ENCODE measurements at places on chromosomes 2 and 18.
A peak's percentile ranks its signal among the peaks of the same experiment; 100 is the strongest.

- no peak overlapping the region for H3K27ac ChIP-seq
- peaks cover 55% of the 10 kb centered on the region for H3K4me1 ChIP-seq
- H3K36me3 ChIP-seq = no peaks in the 10 kb centered on the region
- H3K27me3 ChIP-seq = no peaks in the 10 kb centered on the region
- H3K4me3 ChIP-seq = no peak overlapping the region
- DNase-seq = no peak
These were observed 6.5 kb downstream of the SH3BP4 start for GRCh38 chr2:234958311-234958710.

DNA sequence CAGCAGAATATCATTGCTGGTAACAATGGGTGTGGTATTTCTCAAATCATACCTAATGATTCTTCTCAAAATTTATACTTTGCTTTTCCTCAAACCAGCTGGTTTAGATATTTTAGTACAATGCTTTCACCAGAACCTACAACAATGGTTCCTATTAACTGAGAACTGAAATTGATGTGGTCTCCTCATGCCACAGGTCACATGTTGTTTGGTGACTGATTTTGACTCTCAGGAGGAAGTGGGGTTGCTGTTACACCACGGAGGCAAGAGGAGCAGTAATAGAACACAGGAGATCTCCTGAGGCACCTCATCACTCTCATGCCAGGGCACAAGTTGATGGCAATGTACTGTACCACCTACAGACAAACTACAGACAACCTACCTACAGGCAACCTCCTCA lies 3.0 kb upstream of the CEP68 start:
- H3K4me3 ChIP-seq = no peak overlapping the region
- no peaks in the 10 kb centered on the region for H3K36me3 ChIP-seq
- H3K27ac ChIP-seq = no peak overlapping the region
- DNase-seq = peak; percentile 88
- peaks cover 51% of the 10 kb centered on the region for H3K4me1 ChIP-seq
- no peaks in the 10 kb centered on the region for H3K27me3 ChIP-seq

DNA sequence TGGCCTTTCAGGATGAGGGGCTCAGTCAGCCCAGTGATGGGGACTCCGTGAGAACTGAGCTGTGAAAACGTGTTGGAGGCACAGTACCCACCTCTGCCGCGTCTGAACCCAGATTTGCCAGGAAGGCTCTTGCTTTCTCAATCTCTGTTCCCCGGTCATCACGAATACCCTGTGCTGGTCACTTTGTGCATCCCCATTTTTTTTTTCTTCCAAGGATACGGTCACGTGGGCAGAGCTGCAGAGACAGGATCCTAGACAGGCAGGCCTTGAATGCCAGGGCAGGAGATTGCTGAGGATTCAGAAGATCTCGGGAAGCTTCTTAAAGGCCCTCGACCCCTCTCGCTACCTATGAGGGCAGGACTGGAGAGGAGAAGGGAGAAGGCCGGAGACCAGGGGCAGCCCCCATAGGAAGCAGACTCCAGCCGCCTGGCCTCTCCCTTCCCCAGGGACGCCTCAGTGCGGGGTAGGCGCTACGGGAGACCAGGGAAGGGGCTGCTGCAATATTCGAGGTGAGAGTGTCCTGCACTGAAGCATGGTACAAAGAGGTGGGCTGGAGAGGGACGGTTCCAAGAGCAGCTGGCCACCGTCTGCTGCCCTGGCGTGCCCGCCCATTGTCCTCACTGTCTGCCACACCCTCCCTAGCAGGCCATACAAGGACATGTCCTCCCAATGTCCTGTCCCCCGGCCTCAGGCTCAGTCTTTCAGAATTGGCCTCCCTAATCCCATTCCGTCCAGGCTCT lies 29.0 kb upstream of the TAF1B start:
- H3K27me3 ChIP-seq = no peaks in the 10 kb centered on the region
- DNase-seq = no peak
- H3K27ac ChIP-seq = no peak overlapping the region
- H3K4me3 ChIP-seq = no peak overlapping the region
- no peaks in the 10 kb centered on the region for H3K4me1 ChIP-seq

GRCh38 chr2:217864963-217865772 lies 137.6 kb downstream of the TNS1 start:
- DNase-seq = peak; percentile 53
- no peaks in the 10 kb centered on the region for H3K4me1 ChIP-seq
- H3K4me3 ChIP-seq = no peak overlapping the region
- H3K27me3 ChIP-seq = no peaks in the 10 kb centered on the region

DNA sequence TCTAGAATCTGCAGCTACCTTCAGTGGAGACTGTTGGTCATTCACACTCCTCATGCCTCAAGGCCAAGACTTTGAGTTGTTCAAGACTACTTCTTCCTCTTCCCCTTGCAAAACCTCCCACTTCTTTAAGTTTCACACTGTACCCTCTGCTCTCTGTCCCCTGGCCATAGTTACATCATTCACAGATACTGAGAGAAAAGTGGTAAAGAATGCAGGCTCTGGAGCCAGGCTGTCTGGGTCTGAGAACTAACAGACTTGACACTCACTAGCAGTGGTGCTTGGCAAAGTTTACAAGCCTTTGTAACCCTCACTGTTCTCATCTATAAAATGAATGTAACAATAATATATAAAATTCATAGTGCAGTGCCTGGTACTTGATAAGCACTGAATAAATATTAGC lies 61.8 kb downstream of the CDH20 start:
- no peaks in the 10 kb centered on the region for H3K27me3 ChIP-seq
- H3K4me1 ChIP-seq = no peaks in the 10 kb centered on the region
- H3K27ac ChIP-seq = no peak overlapping the region
- no peak overlapping the region for H3K4me3 ChIP-seq
- no peak for DNase-seq

- H3K4me3 ChIP-seq = no peak overlapping the region
- no peaks in the 10 kb centered on the region for H3K4me1 ChIP-seq
- peaks cover 25% of the 10 kb centered on the region for H3K36me3 ChIP-seq
- no peak for DNase-seq
- H3K27ac ChIP-seq = no peak overlapping the region
- H3K27me3 ChIP-seq = no peaks in the 10 kb centered on the region
These were observed 29.4 kb downstream of the SH3YL1 start for GRCh38 chr2:234421-234820.

GRCh38 chr2:105256431-105257047 lies 15.0 kb downstream of the GPR45 start:
- H3K27ac ChIP-seq = no peak overlapping the region
- no peaks in the 10 kb centered on the region for H3K36me3 ChIP-seq
- DNase-seq = no peak
- H3K27me3 ChIP-seq = no peaks in the 10 kb centered on the region

- no peaks in the 10 kb centered on the region for H3K36me3 ChIP-seq
- H3K4me3 ChIP-seq = no peak overlapping the region
- no peaks in the 10 kb centered on the region for H3K27me3 ChIP-seq
- H3K4me1 ChIP-seq = peaks cover 6% of the 10 kb centered on the region
- no peak for DNase-seq
These were observed 5.4 kb upstream of the SPOPL start for GRCh38 chr2:138496096-138496651.

DNA sequence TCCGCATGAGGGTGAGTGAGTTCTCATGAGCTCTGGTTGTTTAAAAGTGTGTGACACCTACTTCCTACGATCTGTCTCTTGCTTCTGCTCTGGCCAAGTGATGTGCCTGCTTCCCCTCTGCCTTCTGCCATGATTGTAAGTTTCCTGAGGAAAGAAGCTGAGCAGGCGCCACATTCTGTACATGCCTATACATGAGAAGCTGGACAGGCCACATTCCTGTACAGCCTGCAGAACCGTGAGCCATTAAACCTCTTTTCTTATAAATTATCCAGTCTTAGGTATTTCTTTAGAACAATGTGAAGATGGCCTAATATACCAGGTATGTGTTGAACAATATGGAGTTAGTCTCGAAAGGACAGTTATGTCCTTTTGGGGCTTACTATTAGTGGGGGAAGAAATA lies 281.0 kb downstream of the ALK start:
- DNase-seq = no peak
- no peak overlapping the region for H3K27ac ChIP-seq

DNA sequence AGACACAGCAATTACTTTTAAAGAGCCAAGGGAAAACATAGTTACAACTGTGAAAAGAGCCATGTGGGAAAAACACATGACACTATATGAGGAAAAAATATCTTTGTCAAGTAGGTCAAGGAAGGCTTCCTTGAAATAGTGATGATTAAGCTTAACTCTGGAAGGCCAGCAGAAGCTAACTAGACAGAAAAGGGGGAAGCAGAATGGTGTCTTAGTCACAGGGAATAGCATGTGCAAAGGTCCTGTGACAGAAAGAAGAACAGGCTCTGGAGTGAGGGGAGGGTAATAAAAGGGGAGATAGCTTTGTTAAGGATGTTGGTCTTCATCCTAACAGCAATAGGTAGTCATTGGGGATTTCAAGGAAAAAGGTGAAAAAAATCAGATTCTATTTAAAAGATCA lies 64.0 kb downstream of the ARHGAP25 start:
- peaks cover 15% of the 10 kb centered on the region for H3K36me3 ChIP-seq
- H3K4me3 ChIP-seq = no peak overlapping the region
- no peak overlapping the region for H3K27ac ChIP-seq

GRCh38 chr2:195818526-195818925 lies 161.5 kb downstream of the SLC39A10 start:
- peaks cover 8% of the 10 kb centered on the region for H3K4me1 ChIP-seq
- no peak overlapping the region for H3K27ac ChIP-seq
- H3K4me3 ChIP-seq = no peak overlapping the region
- H3K36me3 ChIP-seq = no peaks in the 10 kb centered on the region
- DNase-seq = peak; percentile 15

DNA sequence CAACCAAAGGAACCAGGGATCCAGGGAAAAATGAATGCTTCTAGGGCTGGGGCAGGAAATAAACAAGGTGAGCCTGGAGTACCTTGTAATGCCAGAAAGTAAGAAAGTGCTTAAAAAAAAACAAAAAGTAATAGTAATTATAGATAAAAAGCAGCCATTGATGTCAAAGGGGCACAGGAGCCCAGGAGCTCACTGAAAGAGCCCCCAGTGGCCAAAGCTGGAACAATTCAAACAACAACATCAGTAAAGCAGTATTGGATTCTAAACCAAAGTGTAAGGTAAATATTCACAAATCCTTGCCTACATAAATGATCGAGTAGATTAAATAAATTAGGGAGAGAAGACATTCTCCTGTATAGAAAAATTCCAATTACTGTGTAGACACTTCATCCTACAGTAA lies 114.3 kb upstream of the ARL4C start:
- no peak overlapping the region for H3K27ac ChIP-seq
- no peaks in the 10 kb centered on the region for H3K4me1 ChIP-seq
- no peaks in the 10 kb centered on the region for H3K27me3 ChIP-seq
- no peak overlapping the region for H3K4me3 ChIP-seq
- DNase-seq = no peak
- no peaks in the 10 kb centered on the region for H3K36me3 ChIP-seq

DNA sequence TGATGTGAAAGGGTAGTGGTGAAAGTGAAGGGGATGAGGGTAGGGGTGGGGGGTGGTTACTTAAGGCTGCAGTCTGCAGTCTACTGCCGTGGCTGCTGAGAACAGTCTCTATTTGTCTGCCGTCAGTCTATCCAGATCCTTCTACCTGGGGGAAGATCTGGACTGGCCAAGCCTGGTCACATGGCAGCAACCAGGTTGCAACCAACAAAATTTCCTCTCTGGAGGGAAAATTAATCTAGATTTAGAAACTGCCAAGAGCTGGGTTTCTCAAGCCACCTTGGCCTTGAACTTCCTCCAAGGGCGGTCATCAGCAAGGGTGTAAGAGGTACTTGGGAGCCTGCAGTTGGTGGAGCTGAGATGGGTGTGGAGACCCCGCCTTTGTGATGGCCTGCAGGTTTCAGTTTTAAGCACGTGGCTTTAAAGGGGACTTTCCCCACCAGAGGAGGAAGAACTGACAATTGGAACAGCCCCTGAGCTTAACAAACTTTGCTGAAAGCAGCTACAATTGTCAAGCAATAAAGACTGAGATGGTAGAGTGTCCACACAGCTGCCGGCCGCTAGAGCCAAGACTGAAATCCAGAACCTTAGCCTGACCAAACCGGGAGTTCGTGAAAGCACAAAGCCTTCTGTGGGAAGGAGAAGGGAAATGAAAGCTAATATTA lies 31.4 kb upstream of the KCMF1 start:
- peak overlapping the region; percentile 38 for H3K4me3 ChIP-seq
- no peaks in the 10 kb centered on the region for H3K27me3 ChIP-seq
- peak; percentile 95 for DNase-seq
- H3K27ac ChIP-seq = peak overlapping the region; percentile 59
- H3K4me1 ChIP-seq = peaks cover 21% of the 10 kb centered on the region

- DNase-seq = no peak
- no peak overlapping the region for H3K27ac ChIP-seq
- H3K36me3 ChIP-seq = peaks cover 87% of the 10 kb centered on the region
- H3K4me1 ChIP-seq = no peaks in the 10 kb centered on the region
These were observed 31.0 kb downstream of the TMEM87B start for GRCh38 chr2:112085916-112086669.

- H3K4me1 ChIP-seq = no peaks in the 10 kb centered on the region
- no peak overlapping the region for H3K27ac ChIP-seq
- peaks cover 7% of the 10 kb centered on the region for H3K36me3 ChIP-seq
- no peak overlapping the region for H3K4me3 ChIP-seq
These were observed 95.9 kb downstream of the FEZ2 start for GRCh38 chr2:36502081-36502480.

- H3K4me1 ChIP-seq = peaks cover 33% of the 10 kb centered on the region
- no peaks in the 10 kb centered on the region for H3K27me3 ChIP-seq
- H3K27ac ChIP-seq = no peak overlapping the region
- DNase-seq = no peak
- H3K4me3 ChIP-seq = peak overlapping the region; percentile 86
- peaks cover 9% of the 10 kb centered on the region for H3K36me3 ChIP-seq
These were observed 1.7 kb downstream of the MYCN start for GRCh38 chr2:15941871-15942710.

DNA sequence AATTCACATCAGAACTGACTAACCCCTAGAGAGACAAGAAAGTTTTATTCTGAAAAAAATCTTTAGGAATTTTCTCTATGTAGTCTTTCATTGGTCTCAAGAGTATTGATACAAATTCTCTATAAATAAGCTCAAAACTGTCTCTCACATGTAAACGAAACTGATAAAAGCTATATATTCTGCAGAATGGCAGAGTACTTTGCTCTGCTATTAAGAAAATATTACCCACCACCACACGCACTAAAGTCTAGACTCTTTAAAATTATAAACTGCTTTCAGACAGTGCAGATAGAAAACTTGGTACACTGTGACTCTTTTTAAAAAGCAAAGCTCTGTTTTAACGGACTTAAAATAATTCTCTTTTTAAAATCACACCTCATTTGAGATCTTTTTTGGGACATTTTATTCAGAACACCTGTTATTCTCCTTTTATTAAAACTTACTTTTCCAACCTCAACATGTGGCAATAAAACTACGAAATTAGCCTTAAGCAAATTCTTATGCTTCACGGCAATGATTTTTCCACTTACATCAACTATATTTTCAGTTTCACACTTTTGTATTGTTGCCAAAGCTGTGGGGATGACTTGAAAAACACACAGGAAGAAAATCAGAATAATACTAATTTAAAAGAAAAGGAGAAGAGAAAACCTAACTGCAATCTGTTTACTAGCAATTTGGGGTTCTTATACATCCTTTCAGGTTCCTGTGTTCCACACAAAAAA lies 58.0 kb downstream of the CCDC88A start:
- H3K27ac ChIP-seq = no peak overlapping the region
- H3K27me3 ChIP-seq = no peaks in the 10 kb centered on the region
- H3K36me3 ChIP-seq = peaks cover 26% of the 10 kb centered on the region
- no peak overlapping the region for H3K4me3 ChIP-seq

GRCh38 chr2:11032396-11032795 lies 120.7 kb downstream of the KCNF1 start:
- H3K27me3 ChIP-seq = peaks cover 8% of the 10 kb centered on the region
- H3K4me1 ChIP-seq = peaks cover 2% of the 10 kb centered on the region
- no peak overlapping the region for H3K27ac ChIP-seq
- no peaks in the 10 kb centered on the region for H3K36me3 ChIP-seq
- no peak overlapping the region for H3K4me3 ChIP-seq
- no peak for DNase-seq

GRCh38 chr18:75216212-75216910 lies 5.8 kb downstream of the TSHZ1 start:
- H3K27me3 ChIP-seq = no peaks in the 10 kb centered on the region
- H3K4me3 ChIP-seq = no peak overlapping the region
- no peak for DNase-seq
- H3K27ac ChIP-seq = no peak overlapping the region
